ENCODE measurements at places on chromosomes 4 and X.

DNA sequence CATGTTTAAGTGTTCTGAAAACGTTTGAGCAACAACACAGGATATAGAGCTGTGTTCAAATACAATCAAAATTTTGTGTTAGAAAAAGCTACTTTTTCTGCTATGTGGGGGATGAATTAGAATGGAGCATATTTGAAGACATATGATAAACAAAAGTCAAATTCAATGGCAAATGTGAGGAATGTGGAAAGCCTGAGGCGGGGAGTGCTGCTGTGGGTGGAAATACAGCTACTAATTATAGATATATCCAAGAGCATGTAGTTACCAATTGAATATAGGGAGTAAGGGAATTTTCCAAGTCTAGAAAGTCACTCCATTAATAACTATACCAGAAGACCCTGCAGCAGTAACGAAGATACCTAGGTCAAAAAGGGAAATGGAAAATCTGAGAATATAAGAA, 2370.4 kb upstream of the TENM3 start:
- no peak for DNase-seq

DNA sequence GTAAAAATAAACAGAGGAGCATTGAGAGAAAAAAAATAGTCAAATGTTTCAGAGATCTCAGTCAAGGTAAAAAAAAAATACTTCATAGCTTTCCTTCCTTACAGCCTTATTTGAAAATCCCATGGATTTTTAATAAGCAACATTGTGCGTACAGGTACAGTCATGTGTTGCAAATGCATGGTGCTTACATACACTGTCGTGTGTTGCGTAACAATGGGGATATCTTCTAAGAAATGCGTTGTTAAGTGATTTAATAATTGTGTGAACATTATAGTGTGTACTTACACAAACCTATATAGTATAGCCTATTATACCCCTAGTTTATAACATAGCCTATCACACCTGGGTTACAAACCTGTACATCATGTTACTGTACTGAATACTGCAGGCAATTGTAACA, 172.0 kb downstream of the UGT8 start:
- DNase-seq = no peak

DNA sequence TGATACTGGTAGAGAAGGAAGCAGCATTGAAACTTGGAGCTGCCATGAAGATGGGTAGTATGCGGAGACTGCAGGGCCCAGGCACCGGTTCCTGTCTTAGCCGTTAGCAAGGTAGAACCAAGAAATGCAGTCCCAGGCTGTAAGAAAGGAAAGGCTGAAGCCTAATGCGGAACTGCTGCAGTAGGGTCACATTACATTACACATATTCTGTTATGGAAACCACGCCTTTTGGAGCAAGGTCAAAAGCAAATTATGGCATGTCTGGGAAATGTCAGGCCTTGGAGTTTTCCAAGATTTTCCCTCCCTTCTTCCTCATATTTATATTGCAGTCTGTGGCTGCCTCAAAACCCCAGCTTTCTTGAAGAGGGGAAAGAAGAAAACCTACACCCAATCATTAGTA, 204.8 kb upstream of the RASGEF1B start:
- no peak for DNase-seq

- no peak for DNase-seq
Measured at GRCh38 chrX:23434356-23434884, 99.8 kb downstream of the PTCHD1 start.

DNA sequence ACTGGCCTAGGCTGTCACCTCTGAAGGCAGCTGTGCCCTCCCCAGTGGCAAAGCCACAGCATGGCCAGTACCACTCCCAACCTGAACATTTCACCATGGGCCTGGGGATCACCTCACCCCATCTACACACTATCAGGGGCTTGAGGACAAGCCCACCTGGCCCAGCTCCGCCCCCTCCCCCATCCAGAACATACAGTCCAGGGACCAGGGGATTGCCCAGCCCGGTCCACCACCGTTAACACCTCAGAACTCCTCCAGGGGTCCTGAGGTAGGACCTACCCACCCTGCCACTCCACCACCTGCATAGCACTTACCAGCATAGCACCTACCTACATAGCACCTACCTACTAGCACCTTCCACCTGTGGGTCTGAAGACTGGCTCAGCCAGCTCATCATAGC, 179.8 kb downstream of the EDA start:
- DNase-seq = no peak

DNA sequence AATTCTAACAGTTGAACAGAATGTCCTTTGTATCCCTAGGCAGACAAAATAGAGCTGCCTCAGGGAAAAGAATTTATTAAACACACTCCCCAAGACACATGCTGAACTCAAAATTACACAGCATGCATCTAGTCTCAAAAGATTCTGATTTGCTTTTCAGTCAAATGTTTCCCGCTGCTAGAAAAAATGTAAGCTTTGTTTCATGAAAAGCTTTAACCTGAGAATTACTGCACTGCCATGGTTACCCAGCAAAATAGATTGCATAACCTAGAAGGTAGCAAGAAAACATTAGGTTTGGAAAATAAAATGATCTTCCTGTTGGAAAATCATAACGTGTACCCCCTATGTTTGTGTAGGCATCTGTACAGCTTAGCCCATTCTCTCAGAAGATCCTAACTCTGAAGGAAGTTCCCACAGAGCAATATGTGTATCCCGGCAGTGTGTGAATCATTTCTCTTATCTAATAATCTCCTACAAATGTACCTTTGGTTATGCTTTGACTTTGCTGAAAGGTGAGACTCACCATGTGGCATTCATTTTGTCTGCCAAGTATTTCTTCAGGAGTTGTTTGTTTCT, 646.9 kb downstream of the STPG2 start:
- DNase-seq = no peak

- no peak for DNase-seq
Measured at GRCh38 chr4:175511861-175512260, 300.2 kb downstream of the GPM6A start.

- DNase-seq = no peak
Measured at GRCh38 chrX:7223271-7223670, 75.3 kb upstream of the PUDP start.

DNA sequence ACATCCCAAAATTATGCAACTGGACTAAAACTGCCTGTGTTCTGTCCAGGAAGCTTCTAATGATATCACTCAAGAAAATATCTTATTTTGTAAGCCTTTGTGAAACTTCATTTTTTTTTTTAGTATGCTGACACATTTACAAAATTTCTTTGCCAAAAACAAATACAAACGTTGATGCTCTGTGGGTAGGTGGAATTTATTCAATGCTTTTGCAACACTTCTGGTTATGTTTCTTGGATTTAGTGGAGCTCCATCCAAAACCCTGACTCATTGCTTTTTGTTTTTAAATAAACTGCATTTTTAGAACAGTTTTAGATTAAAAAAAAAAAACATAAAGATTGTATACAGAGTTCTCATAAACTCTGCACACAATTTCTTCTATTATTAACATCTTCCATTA, 250.9 kb upstream of the MAOA start:
- DNase-seq = no peak
